ENCODE measurements at places on chromosomes 11 and 22. TPM values are rescaled to one million over a fixed set of nuclear protein-coding genes. Genes with fewer than 3 reads are reported as not detected.

DNA sequence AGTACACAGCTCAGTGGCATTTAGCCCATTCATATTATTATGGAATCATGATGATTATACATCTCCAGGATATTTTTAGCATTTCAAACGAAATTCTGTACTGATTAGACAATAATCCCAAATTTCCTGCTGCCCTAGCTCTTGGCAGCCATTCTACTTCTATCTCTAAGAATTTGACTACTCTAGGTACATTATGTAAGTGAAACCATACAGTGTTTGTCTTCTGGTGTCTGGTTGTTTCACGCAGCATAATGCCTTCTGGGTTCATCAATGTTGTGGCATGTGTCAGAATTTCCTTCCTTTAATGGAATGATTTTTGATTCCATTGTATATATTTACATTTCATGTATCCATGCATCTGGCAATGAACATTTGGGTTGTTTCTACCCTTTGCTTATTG, 517.7 kb downstream of the ETS1 start:
- H3K4me3 ChIP-seq: no peak overlapping the region
- no peak for DNase-seq
- H3K36me3 ChIP-seq: no peaks in the 10 kb centered on the region
- H3K27me3 ChIP-seq: no peaks in the 10 kb centered on the region
- no peaks in the 10 kb centered on the region for H3K4me1 ChIP-seq

GRCh38 chr11:115220911-115221310, 283.3 kb downstream of the CADM1 start:
- no peaks in the 10 kb centered on the region for H3K27me3 ChIP-seq
- DNase-seq: no peak
- H3K4me1 ChIP-seq: no peaks in the 10 kb centered on the region

GRCh38 chr22:21726650-21727049, 8.9 kb downstream of the YPEL1 start:
- no peak overlapping the region for H3K27ac ChIP-seq
- H3K36me3 ChIP-seq: no peaks in the 10 kb centered on the region
- DNase-seq: no peak

DNA sequence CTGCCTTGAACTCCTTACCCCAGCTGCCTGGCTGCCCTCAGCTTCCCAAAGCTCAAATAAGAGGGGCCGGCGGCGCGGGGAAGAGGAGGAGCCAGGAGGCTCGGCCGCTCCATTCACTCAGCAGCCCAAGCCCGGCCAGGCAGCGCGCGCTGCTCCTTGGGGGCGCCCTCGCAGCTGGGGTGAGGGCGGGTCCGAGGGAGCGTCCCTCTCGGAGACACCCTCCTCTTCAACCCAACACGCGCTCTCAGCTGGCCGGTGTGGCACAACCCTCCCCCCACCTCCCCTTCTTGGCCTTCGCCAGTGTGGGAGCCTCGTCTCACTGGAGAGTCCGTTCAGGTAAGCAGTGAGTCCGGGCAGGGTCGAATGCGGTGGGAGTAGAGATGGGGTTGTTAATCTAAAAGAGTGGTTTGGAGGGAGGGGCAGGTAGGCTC, at the start of gene WT1:
WT1 (minus strand) TSS at position 29 of the 431 bp plus-strand sequence.
- no peaks in the 10 kb centered on the region for H3K36me3 ChIP-seq
- H3K27ac ChIP-seq: peak within 1 kb of the TSS; percentile 88
- no peaks in the 10 kb centered on the region for H3K27me3 ChIP-seq
- DNase-seq: no peak
- peaks cover 7% of the 10 kb centered on the region for H3K4me1 ChIP-seq
- H3K4me3 ChIP-seq: peak within 1 kb of the TSS; percentile 78

DNA sequence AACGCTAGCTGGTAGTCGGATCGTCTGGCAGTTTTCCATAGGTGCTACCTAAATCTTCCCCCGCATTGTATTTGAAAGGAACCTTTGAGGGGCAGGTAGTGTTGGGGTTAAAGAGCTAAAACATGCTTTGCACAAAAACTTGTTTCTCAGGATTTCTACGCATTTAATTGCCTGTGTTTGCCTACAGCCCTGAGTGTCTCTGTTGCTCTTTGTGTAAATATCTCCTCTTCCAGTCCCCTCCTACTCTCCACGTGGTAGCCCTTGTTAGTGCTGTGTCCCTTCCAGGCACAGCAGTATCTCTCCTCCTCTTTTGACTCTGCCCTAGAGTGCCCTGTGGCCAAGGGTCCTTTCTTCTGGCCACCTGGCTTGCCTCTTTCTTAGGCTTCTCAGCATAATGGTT, 81.7 kb downstream of the BARX2 start:
- H3K27ac ChIP-seq: no peak overlapping the region
- no peaks in the 10 kb centered on the region for H3K36me3 ChIP-seq
- no peaks in the 10 kb centered on the region for H3K27me3 ChIP-seq
- DNase-seq: no peak
- H3K4me1 ChIP-seq: no peaks in the 10 kb centered on the region

- DNase-seq: no peak
- H3K4me1 ChIP-seq: peaks cover 4% of the 10 kb centered on the region
- no peaks in the 10 kb centered on the region for H3K27me3 ChIP-seq
- no peak overlapping the region for H3K27ac ChIP-seq
- H3K36me3 ChIP-seq: no peaks in the 10 kb centered on the region
Measured at GRCh38 chr11:96254087-96254486, 88.9 kb downstream of the MAML2 start.

DNA sequence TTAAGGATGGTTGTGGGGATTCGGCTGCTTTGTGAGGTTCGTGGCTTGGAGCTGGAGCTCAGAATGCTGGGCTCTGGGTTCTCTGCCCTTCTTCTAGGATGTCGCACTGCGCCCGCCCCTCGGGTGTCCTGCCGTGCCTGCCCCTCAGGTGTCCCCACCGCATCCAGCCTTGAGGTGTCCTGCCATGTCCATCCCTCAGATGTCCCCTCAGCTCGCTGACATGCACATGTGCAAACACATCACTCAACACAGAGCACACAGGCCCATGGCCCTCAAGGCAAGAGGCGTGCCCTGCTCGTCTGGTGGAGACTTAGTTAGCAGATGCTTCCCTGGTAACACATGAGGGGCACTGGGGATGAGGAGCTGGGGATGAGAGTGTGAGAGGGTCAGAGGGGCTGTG, 359.3 kb downstream of the TBC1D22A start:
- H3K27me3 ChIP-seq: no peaks in the 10 kb centered on the region
- H3K4me1 ChIP-seq: no peaks in the 10 kb centered on the region
- H3K36me3 ChIP-seq: no peaks in the 10 kb centered on the region
- DNase-seq: no peak

DNA sequence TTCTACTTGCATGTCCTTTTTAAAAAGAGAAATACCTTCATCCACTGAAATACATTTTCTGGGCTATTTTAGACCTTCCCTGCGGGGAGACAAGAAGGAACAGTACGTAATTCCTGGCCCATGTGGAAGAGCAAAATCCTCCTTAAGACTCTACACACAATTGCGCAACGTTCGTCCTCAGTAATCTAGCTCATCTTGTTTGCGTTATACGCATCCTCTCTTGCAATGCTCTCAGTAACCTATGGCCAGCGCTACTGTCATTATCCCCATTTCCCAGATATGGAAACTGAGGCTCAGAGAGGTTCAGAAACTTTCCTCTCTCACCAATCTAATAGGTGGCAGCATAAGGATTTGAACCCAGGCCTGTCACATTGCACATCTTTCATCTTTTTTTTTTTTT, 54.6 kb downstream of the RPUSD4 start:
- no peak for DNase-seq
- H3K4me3 ChIP-seq: no peak overlapping the region
- peaks cover 2% of the 10 kb centered on the region for H3K27me3 ChIP-seq
- no peak overlapping the region for H3K27ac ChIP-seq
- H3K36me3 ChIP-seq: no peaks in the 10 kb centered on the region
- H3K4me1 ChIP-seq: peaks cover 12% of the 10 kb centered on the region

- no peaks in the 10 kb centered on the region for H3K4me1 ChIP-seq
- DNase-seq: no peak
- no peaks in the 10 kb centered on the region for H3K36me3 ChIP-seq
- no peaks in the 10 kb centered on the region for H3K27me3 ChIP-seq
- no peak overlapping the region for H3K4me3 ChIP-seq
Measured at GRCh38 chr11:16395601-16396000, 39.3 kb upstream of the SOX6 start.

- H3K27me3 ChIP-seq: no peaks in the 10 kb centered on the region
- H3K4me1 ChIP-seq: no peaks in the 10 kb centered on the region
- H3K4me3 ChIP-seq: no peak overlapping the region
- no peaks in the 10 kb centered on the region for H3K36me3 ChIP-seq
- no peak for DNase-seq
Measured at GRCh38 chr22:32534252-32535235, 59.9 kb downstream of the FBXO7 start.

DNA sequence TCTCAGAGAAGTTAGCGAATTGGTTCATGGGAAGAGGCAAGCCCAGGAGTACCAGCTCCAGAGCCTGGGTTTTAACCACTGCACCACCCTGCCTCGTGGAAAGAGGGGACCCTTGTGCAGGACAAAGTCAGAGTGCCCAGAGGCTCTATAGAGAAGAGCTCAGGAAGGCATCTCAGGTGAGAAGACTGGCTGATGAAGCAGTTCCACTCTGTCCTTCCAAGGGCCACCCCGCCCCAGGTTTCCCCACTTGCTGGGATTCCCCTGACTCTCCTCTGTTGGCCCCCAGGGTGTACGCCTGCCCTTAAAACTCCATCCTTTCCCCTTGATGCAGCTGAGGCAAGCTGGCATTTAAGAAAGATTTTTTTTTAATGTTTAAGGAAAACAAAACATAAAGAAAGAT, 265.8 kb downstream of the BUD13 start:
- no peaks in the 10 kb centered on the region for H3K36me3 ChIP-seq
- H3K27me3 ChIP-seq: peaks cover 18% of the 10 kb centered on the region
- no peak overlapping the region for H3K27ac ChIP-seq
- no peak for DNase-seq

DNA sequence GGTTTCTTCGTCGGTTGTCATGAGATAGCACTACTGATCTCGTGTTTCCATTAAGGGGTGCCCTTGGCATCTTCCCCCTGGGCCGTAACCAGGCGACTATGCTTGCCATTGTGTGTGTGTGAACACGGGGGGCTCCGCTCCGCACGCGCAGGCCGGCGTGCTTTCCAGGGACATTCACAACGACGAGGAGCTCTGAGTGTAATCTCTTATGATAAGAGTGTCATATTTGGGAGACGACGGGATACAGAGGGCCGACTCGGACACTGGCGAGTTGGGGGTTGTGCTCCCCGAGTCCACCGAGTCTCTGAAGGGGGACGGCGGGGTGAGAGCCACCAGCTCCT, 170.9 kb upstream of the CTSC start:
- DNase-seq: no peak
- no peak overlapping the region for H3K27ac ChIP-seq
- H3K4me1 ChIP-seq: no peaks in the 10 kb centered on the region

- no peak overlapping the region for H3K4me3 ChIP-seq
- no peaks in the 10 kb centered on the region for H3K4me1 ChIP-seq
- no peak overlapping the region for H3K27ac ChIP-seq
- H3K36me3 ChIP-seq: no peaks in the 10 kb centered on the region
Measured at GRCh38 chr11:134668796-134669195, 256.8 kb upstream of the B3GAT1 start.

DNA sequence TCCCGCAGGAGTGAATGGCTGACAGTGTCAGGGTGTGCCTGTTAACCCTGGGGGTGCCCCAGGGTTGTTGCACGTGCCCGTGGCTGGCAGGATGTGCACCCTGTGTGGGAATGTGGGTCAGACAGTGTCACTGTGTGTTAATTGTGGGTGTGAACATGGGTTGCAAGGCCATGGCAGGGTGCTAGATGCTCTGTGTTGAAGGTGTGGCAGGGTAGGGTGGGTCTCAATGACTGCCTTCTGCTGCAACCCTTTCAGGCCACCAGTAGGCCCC, 8.3 kb downstream of the RIN1 start:
- H3K4me3 ChIP-seq: no peak overlapping the region
- peaks cover 18% of the 10 kb centered on the region for H3K4me1 ChIP-seq
- no peaks in the 10 kb centered on the region for H3K27me3 ChIP-seq

DNA sequence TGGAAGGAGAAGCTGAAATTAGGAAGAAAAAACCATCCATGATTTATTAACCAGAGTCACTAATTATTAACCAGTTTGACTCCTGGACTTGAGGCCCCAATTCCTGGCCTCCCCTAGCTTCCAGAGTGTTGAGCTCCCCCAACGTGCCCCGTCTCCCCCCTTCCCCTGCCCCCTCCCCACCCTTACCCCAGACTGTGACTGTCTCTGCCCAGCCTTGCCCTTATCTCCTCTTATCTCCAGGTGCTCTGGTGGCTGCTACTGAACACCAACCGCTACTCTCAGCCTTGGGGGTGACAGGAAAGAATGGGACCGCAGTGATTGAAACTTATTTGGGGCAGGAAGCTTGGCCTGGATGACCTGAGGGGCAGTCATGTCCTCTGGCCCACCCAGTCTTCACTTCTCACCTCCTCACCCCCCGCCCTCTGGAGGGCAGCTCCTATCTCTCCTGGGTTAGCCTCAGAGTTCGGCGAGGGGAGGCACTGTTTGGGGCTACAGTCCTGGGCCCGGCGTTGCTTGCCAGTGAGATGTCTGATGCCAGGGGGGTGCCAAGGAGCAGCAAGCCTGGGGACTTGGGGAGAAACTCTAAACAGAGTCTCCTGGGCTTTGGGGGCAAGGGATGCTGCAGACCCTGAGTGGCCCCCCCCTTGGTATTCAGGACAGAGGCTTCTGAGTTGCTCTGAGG, 15.5 kb downstream of the NECTIN1 start:
- no peak overlapping the region for H3K27ac ChIP-seq
- DNase-seq: no peak
- no peaks in the 10 kb centered on the region for H3K27me3 ChIP-seq
- H3K36me3 ChIP-seq: no peaks in the 10 kb centered on the region

DNA sequence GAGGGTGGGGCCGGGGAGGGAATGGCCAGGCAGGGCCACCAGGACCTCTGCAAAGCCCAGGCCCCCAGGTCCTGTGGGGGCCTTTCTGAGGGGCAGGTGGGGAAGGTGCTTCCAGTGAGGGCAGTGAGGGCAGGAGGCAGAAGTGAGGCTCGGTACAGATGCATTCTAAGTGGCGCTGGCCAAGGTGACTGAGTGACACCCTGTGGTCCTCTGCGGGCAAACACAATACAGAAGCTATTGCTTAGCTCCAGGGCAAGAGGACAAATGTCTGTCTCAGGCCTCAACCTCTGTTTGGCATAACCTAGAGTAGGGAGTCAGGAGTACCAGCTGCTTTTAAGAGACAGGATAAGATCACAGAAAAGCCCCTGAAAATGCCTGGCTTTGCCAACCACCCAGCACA, 31.3 kb downstream of the B3GAT1 start:
- no peaks in the 10 kb centered on the region for H3K27me3 ChIP-seq
- no peak overlapping the region for H3K4me3 ChIP-seq
- no peaks in the 10 kb centered on the region for H3K36me3 ChIP-seq
- no peak for DNase-seq
- H3K27ac ChIP-seq: no peak overlapping the region
- H3K4me1 ChIP-seq: no peaks in the 10 kb centered on the region

DNA sequence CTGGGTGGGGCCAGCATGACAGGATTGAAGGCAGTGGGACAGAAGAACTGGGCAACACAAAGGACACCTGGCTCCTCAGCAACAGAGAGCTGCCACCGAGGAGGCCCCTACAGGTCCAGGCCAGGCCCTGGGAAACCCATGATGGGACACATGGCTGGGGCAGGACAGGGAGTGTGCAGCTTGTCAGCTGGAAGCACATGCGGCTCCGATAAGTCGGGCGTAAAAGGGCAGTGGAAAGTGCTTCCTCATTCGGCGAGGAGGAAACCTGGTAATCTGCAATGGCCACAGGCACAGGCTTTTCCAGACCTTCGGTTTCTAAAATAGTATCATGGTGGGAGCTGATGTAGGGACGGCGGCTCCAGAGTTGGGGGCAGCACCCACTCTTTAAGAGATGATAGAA, 16.5 kb downstream of the GNAZ start:
- H3K36me3 ChIP-seq: no peaks in the 10 kb centered on the region
- no peak for DNase-seq
- H3K27me3 ChIP-seq: no peaks in the 10 kb centered on the region
- no peak overlapping the region for H3K4me3 ChIP-seq

FGF3 gene
- not detected for total RNA-seq

OR51B5 gene
- not detected for total RNA-seq

PPARA gene
- total RNA-seq: 10.7 TPM

PVALB gene
- not detected for total RNA-seq

KLHL35 gene
- total RNA-seq: 10.9 TPM

INS gene
- not detected for total RNA-seq

OR6T1 gene
- total RNA-seq: not detected

SAMM50 gene
- 40.5 TPM for total RNA-seq

Data from Panc1 (cell line).